Fibroblast of skin of scalp (primary cell): ENCODE measurements at places on chromosomes 6 and 20.
A peak's percentile ranks its signal among the peaks of the same experiment; 100 is the strongest.

DNA sequence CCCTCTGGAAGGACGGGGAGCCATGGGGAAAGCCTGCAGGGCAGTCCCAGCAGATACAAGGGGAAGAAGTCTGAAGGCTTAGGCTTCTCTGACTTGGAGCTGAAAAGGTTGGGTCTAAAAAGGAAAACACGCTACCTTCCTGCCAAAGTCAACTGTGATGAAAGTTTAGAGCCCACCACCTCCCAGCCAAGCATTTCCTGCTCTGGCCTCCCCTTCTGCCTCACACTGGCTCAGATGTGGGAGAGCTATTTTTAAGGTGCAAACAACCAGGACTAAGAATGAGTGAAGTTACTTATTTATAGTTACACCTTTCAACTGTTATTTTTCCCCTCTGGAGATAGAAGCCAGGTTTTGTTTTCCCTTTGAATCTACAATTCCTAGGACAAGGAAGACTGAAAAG is 21.2 kb downstream of the NEDD9 start:
- no peak for DNase-seq

GRCh38 chr6:54053881-54054391 is 57.3 kb upstream of the MLIP start:
- DNase-seq, result peak; percentile 83

DNA sequence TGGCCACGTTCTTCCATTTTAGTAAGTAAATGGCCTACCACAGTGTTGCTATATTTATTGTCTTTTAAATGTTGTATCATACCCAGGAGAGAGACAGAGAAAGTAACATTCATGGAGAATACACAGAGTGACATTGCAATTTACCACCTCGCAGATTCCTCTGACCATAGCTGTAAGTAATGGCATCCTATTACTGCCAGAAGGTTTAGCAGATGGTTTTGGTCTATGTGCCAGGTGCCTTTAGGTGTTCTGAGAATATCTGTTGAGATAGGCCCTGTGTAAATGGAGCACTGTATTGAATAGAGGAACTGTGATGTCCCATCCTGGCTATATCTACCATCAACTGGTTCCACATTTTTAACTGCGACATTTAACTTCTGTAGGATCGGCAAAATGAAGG is 559.6 kb downstream of the KIF16B start:
- no peak for DNase-seq

DNA sequence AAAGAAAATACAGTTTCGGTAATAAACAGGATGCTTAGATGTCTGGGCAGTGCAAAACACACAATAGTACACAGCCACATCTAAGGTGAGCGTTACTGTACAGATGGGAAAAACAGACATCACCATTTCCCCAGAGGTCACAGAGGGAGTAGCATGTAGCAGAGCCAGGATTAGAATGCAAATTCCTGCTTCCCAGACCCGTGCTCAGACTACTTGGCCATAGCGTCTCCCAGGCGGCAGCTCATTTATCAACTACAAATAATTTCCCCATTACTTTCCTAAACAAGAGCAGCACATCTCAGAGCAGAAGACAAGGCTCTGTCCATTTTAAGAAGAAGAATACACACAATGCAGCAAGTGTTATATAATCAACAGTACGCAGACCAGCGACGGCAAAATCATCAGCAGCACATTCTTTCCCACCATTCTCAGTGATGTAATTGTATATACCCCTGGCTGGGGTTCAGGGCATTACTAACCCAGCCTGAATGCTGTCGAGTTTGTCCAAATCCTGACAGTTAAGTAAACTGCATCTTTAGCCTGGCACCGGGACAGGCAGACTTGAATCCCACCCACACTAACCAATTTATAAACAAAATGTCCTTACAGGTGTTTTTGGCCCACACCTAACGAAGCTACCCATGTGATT is 61.9 kb downstream of the CNKSR3 start:
- DNase-seq, result peak; percentile 68

DNA sequence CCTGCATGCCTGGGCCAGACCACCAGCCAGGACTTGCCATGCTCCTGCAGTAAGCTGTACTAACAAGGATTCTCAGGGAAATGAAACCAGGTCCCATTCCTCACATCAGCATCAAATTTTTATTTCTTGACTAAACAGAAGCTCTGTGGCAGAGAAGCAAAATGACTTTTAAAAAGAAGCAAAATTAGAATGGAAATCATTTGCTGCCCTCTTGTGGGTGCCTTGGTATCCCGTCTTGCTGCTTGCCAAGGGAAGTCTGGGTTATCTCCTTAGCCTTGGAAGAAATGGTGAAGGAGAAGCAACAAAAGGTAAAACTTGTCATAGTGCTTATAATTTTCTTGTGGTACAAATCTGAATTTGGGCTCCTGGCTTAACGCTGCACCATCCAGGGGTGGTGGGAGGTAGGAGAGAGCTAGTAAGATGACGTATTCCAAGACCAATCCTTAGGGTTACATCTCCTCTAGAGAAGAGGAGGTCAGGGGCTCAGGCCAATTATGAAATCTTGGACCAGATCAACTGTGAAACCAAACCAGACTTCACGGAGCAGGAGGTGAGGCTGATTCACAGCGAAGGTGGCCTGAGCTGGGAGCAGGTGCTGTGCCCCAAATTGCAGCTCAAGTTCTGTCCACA is 107.5 kb downstream of the FAXC start:
- peak; percentile 2 for DNase-seq

GRCh38 chr6:167590193-167590592 is 236.5 kb upstream of the AFDN start:
- DNase-seq, result no peak

- DNase-seq, result no peak
These were observed 761.2 kb downstream of the TENT5A start for GRCh38 chr6:80991316-80991715.

- DNase-seq, result no peak
These were observed 24.5 kb upstream of the TCP11 start for GRCh38 chr6:35165630-35166071.

GRCh38 chr6:130624046-130624445 is 203.2 kb upstream of the SMLR1 start:
- DNase-seq, result no peak

DNA sequence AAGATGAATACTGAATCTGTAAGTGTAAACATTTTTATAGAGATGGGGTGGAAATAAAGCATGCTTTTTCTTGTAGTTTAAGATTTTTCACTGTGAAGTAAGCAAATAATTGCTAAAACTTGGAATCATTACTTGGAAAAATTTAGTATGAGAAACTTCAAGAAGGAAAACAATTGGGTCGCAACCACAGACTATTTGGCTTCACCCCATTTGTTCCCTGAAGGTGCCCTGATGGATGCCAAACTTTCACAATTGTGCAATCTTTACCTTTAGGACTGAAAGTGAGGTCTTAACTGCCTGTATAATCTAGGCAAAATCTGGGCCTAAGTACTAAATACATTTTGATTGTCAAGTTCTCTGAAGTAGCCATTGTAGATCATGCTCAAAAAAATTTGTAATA is 330.1 kb downstream of the HDGFL1 start:
- no peak for DNase-seq

DNA sequence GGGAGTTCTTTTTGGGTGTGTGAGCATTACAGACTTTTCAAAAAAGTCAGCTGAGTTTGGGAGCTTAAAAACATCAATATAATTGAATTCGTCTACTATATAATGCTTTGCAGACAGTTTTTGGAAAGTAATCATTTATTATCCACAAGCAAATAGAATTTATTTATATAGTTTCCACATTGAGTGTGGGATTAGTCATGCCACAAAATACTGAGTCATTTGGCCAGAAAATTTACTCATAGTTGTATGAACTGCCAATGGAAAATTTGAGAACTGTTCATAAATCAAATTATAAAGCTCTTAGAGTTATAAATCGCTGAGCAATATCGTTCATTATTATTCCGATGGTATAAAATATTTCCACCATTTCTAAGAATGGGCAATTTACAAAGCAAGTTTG is 5.0 kb downstream of the BEND6 start:
- DNase-seq, result peak; percentile 64

- no peak for DNase-seq
These were observed 5.2 kb upstream of the MANEA start for GRCh38 chr6:95572098-95572497.

GRCh38 chr20:44392776-44393607 is 37.5 kb downstream of the HNF4A start:
- no peak for DNase-seq

DNA sequence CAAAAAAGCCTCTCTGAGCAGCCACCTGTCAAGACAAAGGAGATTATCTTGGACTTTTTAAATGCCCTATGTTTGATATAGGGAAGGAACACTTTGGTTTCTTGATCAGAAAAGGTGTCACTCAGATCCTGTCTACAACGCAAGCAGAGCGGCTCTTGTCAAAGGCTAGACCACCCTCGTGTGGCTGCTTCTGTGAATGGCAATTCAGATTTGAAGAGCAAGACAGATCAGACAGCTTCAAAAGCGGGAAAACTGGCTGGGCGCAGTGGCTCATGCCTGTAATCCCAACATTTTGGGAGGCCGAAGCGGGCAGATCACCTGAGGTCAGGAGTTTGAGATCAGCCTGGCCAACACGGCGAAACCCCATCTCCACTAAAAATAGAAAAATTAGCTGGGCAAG is 10.1 kb upstream of the NXT1 start:
- peak; percentile 69 for DNase-seq

GRCh38 chr6:103719545-103719944 is 1140.2 kb downstream of the HACE1 start:
- no peak for DNase-seq

- no peak for DNase-seq
These were observed 38.3 kb upstream of the FAM184A start for GRCh38 chr6:119116712-119117281.

GRCh38 chr20:48821261-48821920 is 6.4 kb downstream of the PREX1 start:
- DNase-seq, result no peak

DNA sequence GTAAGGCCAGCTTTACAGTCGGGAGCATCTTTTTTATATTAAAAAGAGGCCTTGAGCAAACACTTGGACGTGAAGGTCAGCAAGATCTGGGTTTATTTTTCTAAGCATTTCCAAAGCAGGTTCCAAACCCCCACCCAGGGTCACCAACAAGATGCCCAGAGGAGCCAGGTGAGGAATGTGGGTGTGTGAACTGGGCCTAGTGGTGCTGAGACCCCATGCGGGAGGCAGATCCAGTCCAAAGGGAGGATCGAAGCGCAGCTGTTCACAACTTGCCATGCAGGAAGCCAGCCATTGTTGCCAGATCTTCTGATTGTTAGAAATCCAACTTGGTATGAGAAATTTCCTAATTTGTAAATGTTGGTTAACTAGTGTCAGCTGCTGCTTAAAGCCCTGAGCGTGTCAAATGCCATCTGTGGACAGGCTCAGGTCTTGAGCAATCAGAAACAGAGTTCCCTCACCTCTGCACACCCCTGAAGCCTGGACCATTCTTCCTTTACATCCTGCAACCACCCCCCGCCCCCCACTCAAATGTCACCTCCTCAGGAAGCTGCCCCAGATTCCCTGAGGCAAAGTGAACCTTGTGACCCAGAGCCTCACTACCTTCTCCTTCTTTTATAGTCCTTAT is 46.5 kb downstream of the NFATC2 start:
- no peak for DNase-seq

GRCh38 chr20:62437927-62438326 is 10.6 kb upstream of the RBBP8NL start:
- DNase-seq, result no peak

GRCh38 chr6:111114087-111114443 is 26.8 kb downstream of the SLC16A10 start:
- DNase-seq, result no peak

- no peak for DNase-seq
These were observed 326.1 kb downstream of the PRL start for GRCh38 chr6:21970569-21971300.

DNA sequence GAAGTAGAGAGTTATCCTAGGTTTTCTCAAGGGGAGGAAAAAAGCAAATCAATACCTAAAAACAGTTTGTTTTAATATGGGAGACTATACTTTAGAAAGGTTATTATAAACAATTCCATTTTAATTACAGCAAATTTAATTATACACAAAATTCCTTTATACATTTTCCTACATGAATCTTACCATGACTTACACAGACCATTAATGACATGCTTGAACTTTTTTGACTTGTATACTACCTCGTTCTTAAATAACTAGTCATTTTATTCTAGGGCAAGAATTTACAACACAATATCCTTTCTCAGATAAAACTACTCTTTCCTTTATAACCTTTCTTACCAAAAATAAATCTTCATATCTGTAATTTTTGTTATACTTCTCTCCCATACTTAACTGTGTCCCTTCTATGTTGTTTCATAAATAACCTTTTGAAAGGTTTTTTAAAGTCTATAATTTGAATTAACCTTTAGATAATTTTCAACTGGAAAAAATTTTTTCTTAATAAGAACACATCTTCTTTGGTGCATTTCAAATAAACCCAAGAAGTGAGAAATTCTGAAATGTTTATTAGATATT is 729.4 kb downstream of the TENT5A start:
- no peak for DNase-seq

GRCh38 chr20:63167026-63167917 is 48.7 kb downstream of the YTHDF1 start:
- no peak for DNase-seq

- DNase-seq, result no peak
These were observed 47.7 kb upstream of the PLCB4 start for GRCh38 chr20:9021216-9021615.

DNA sequence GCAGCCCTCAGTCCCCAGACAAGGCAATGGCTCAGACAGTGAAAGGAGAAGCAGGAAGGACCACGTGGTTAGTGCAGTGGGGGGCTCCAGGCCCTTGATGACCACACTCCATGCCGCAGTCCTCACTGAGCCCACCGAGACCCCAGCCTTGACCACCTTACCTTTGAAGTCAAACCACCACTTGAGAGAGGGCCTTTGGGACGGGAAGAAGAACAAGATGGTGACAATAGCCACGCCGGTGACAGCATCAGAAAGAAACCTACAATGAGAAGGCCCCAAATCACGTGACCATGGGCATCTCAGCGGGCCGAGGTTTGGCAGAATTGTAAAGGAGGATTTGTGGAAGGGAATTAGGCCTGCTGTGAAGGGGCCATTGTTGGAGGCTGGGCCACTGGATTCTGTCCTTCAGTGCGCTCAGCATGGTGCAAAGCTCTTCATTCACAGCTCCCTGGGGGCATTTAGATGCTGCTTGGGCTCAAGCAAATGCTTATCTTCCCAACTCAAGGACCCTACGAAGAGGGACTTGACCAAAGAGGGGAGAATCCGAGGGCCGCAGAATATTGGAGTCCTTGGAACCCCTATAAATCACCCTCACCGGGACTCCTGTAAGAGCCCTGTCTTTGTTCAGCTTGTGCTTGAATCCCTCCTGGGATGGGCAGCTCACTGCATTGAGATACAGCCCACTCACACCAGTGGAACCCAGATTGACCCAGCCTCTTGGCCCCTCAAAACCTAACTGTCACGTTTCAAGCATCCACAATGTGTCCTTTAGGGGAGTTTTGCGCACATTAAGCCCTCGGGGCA is 33.2 kb upstream of the OCSTAMP start:
- DNase-seq, result no peak

GRCh38 chr20:17875981-17876385 is 92.6 kb downstream of the SNX5 start:
- DNase-seq, result peak; percentile 51

DNA sequence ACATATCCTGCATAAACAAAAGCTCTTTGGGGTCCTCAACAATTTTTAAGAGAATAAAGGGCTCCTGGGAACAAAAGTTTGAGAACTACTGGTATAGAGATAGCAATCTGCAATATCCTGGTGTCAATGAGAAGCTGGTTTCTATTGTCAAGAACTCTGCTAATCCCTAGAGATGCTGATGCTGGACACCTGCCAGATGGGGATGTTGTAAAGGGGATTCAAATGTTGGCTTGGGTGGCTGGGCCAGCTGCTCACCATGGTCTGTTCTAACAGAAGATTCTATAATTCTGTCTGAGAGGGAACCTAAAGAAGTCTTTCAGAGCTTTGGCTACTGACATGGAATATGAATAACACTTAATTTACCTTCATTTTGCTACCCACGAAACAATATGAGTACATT is 137.8 kb downstream of the BTBD9 start:
- no peak for DNase-seq
